RWPE1 (cell line): ENCODE measurements at places on chromosomes 3 and 15.

DNA sequence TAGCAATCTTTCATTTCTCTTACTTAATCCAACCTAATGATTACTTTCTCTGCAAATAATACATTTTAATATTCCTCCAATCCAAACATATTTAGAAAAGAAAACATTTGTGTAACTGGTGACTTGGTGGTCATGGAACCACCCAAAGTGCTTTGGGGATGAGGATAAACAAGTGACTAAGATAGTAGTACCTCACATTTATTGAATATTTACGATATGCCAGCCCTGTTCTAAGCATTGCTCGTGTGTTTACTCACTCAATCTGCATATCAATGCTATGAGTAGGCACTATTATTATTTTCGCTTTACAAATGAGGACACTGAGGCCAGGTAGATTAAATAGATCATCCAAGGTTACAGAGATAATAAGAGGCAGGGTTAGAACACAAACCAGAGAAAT, 189.5 kb downstream of the SHOX2 start:
- DNase-seq, result peak; percentile 1

GRCh38 chr3:55708921-55709320, 221.8 kb upstream of the WNT5A start:
- no peak for DNase-seq

- DNase-seq, result no peak
Measured at GRCh38 chr15:91891788-91892345, 38.4 kb downstream of the SLCO3A1 start.

GRCh38 chr3:9553948-9554513, 409 bp upstream of the LHFPL4 start:
- DNase-seq, result no peak

- no peak for DNase-seq
Measured at GRCh38 chr15:81263477-81263876, 60.5 kb downstream of the STARD5 start.

DNA sequence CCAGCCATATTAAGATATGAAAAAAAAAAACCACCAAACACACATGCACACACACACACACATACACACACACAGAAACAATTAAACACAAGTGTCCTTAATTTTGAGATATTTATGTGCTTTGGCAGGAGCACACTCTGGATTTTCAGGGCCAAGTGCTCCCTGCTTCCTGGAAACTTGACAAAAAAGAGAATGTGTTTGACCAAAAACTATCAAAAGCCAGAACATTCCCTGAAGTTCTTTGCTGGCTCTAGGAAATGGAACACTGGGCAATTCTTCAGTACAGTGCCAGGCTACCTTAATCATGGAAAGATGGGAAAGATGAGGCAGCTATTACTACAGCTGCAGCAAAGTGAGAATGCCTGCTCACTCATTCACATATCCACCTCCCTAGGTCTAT, 44.6 kb downstream of the P3H2 start:
- DNase-seq, result no peak

DNA sequence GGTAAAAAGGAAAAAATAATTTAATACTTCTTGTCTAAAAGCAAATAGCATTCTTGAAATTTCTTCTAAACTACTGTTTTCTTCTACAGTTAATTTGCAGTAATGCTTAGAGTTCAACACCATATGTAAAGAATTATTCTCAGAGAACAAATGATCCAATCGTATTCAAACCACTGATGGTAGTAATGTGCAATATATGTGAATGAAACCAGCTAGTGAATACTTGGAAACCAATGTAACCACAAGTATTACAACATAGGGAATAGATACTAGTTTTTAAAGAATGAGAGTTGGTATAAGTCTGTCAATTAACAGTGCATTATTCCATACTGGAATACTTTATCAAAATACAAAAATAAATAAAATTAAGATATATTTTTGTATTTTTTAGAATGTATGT, 850.0 kb downstream of the DIPK2A start:
- no peak for DNase-seq
